ENCODE measurements at places on chromosomes 7 and 10. TPM values are rescaled to one million over a fixed set of nuclear protein-coding genes. Genes with fewer than 3 reads are reported as not detected.

GRCh38 chr7:1900847-1901246, 230.8 kb downstream of the ELFN1 start:
- peak; percentile 20 for DNase-seq

- no peak for DNase-seq
Observed at GRCh38 chr10:124689911-124690498, 54.2 kb downstream of the FAM53B start.

DNA sequence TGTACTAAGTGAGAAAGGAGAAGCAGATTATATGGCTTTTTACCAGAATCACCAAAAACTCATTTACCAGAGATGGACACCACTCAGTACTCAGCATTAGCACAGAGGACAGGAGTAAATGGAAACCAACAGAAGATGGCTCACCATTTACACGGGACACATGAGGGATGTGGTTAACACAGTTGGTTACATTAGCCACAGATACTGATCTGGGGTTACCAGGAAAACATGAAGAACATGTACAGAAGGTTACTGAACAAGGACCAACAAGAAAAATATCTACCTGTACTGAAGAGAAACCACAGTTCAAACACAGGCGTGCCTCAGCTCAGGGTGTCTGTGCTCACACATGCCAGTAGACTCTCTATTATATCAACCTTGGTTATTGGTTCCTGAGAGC, 1285.8 kb upstream of the SORCS1 start:
- DNase-seq: no peak

- DNase-seq: no peak
Observed at GRCh38 chr10:98394851-98395440, 20.0 kb downstream of the PYROXD2 start.

DNA sequence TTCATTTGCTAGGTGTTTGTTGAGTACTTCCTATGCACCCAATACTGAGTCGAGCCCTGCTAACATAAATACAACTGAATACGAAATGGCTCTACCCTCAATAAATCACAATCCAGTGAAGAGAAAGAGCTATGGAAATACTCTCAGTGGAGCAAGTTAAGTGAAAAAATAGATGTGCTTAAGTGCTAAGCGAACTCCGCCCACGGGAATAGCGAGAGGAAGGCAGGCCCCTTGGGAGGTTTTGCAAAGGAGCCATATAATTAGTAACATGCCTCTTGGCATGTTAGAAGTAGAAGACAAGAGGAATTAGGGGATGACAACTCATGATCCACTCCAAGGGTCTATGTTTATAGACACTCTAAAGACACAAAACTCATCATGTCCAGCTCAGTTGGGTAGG, 42.8 kb upstream of the TSPAN33 start:
- DNase-seq: no peak

GRCh38 chr7:128800567-128800966, 8.8 kb downstream of the CCDC136 start:
- DNase-seq: no peak

DNA sequence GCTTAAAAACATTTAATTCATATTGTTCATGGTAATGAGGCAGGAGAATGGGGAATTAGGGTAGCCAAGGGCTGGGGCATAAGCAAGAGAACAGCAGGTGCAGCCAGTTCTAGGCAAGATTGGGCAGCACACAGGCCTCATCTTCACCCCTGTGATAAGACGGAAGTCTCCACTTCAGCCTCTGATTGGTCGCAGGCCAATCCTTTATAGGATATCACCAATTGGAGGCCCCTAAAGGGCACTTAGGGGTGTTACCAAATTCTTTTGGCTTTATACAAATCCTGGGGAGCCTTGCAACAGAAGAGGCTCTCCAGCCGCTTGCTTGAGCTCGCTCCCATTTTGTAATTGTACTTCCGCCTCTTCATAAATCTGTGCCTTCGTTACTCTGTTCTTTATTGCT, 231.1 kb downstream of the REEP3 start:
- no peak for DNase-seq

DNA sequence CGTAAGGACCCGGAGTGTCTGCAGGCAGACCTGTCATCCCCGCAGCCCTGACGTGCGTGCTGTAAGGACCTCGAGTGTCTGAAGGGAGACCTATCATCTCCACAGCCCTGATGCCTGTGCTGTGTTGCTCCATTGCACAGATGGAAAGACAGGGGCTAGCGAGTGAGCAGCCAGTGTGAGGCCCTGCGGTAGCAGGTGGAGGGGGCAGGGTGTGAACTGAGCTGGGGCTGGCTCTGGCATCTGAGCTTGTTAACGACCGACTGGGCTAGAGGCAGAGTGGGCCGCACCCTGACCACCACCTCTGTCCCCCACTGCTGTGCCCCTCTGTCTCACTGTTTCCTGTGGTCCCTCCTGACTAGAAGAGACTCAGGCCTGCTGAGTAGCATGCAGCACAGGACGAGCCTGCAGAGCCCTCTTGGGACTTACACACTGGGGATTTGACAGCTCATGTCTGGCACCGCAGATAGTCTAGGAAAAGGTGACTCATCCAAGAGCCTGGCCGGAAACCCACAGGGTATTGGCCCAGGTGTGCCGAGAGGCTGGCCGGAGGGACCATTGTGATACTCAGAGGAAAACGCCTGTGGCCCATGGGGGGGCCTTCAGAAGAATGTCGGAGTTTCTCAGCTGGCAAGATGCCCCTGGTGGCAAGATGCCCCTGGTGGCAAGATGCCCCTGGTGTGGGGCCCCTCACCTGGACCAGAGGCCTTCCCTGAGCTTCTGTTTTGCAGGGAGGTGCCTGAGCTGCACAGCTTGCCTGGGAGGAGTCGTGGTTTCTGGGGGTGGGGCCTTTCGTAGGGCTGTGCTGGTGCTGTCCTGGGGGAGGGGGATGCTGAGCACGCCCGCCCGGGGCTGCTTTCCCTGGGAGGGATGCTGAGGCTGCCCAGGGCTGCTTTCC, 34.3 kb downstream of the INPP5A start:
- DNase-seq: peak; percentile 50

DNA sequence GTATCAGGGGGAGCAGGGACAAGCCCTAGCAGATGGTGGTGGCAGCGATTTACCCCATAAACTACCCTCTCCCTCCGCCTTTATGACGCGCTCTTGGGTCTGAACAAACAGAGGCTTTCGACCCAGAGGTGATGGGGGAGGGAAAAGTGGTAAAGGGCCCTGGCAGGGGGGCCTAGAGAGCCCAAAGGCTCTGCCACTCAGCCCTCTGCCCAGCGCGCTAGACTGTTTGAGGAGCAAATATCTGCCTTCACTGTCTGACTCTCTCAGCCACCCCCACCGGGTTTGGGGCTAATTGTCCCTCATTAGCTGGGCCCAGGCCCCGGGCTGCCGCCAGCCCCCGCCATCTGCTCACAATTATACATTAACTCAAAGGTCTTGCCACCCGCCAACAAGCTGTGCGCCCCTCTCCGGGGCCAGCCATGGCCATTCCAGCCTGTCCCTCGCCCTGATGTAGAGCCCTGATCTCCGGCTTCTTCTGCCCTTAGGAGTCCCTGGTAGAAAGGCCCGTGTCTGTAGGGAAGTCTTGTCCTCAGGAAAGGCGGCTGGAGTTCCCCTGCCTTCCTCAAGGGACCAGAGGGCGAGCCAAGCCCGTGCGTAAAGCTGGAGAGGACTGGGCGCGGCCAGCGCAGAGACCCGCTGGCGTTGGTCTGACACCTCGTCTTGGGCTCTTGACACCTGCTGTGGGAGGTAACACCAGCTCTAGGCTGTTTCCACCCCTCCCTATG, 1.9 kb upstream of the PAX4 start:
- no peak for DNase-seq

DNA sequence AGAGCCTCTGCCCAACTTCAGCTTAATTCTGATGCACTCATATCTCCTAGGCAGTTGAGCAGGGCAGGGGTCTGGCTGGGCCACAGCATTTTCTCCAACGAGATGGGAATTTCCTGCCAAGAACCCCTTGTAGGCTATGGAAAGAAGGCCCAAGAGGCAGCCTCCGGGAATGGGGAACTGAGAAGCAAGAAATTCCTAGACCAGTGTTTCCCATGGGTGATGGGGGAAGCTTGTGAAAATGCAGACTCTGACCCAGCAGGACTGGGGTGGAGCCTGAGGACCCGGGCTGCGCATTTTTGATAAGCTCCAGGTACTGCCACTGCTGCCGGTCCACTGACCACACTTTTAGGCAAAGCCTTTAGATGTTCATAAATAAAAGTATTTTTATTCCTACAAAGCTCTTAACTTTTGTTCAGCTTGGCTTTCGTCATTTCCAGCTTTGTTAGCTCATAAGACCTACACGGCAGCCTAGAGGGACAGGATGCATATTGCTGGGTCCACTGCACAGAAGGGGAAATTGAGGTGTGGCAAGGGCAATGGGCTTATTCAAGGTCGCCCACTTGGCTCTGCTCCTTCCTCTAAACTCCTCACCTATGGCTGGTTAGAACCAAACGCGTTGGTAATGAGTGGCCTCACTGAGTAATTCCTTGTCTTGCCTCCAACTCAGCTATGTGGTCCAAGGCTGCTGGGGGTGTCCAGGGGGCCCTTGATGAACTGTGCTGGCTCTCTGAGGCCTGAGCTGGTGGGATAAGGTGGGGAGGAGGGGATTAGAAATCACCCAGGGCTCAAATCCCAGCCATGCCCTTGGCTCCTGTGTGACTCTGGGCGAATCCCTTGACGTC, 29.5 kb downstream of the ZCCHC24 start:
- DNase-seq: peak; percentile 22

DNA sequence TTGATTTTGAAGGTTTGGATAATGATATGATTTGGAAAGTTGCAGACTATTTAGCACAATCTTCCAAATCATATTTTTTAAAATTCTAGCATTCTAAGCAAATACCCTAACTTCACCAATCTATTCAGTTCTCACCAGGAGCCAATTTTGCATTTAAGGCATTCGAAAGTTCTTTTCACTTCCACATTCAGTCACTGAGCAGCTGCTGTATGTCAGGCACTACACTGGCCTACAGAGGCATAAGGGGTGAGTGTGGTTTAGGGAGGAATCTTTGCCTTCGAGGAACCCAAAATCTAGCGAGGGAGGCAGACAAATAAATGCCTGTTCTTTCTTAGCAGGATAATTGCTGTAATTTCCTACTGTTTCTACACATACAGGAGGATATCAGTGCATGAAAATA, 10.7 kb upstream of the UCN3 start:
- DNase-seq: no peak

GRCh38 chr7:117143580-117143979, 179.3 kb downstream of the WNT2 start:
- DNase-seq: no peak

- no peak for DNase-seq
Observed at GRCh38 chr10:22649390-22649841, 65.0 kb downstream of the PIP4K2A start.

DNA sequence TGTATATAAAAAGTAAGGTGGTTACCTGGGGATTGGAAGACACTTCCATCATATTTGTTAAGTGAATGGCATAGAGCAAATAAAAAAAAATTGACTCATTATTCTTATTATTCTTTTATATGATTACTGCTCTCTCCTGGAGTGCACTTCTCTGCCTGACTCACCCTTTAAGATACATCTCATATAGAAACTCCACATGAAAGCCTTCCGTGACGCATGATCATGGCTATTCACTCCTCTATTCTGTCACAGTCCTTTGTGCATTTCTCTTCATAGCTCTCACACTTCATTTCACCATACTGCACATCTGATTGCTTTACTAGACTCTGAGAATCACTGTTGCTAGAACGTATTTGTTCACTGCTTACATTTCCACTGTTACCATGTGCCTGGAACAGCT, 597.3 kb downstream of the CNTNAP2 start:
- no peak for DNase-seq

DNA sequence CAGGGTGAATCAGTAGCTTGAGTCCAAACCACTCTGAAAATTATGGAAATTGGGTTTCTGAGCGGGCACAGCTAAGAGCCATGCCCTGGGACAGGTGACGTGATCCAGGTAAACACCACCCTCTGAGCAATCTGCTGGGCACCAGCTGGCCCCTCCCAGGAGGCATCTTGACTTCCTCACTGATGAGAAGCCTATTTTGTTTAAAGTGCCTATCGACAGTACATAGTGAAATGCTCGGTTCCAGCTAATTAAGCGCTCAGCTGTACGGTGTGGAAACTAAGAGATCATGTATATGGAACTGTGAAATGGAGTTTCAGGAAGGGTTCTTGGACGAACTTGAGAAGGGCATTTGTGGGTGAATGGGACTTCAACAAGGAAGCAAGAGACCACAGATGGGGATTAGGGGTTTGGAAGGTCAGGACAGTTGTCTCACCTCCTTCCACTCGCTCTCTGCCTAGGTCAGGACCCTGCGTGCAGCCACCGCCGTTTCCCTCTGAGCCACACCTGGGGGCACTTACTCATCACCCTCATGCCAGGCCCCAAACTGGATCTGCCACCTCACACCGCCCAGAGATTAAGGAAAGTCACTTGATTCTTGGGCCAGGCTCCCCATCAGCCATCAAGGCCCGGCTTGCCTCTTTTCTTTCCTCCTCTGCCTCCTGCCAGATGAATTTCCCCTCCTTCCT, 3.2 kb downstream of the ITPRIP start:
- no peak for DNase-seq

- DNase-seq: no peak
Observed at GRCh38 chr10:28807760-28808613, 130.7 kb downstream of the BAMBI start.

GRCh38 chr7:81029511-81029910, 110.7 kb upstream of the SEMA3C start:
- DNase-seq: no peak

GRCh38 chr10:123425680-123426079, 240.5 kb upstream of the GPR26 start:
- DNase-seq: no peak

- DNase-seq: no peak
Observed at GRCh38 chr7:101818287-101819071, 1.1 kb downstream of the CUX1 start.

- DNase-seq: peak; percentile 57
Observed at GRCh38 chr10:123614888-123615287, 51.3 kb upstream of the GPR26 start.

GRCh38 chr10:117457932-117458331, 82.7 kb upstream of the PDZD8 start:
- no peak for DNase-seq

IDI2 gene
- 0.16 TPM for total RNA-seq

ZNF485 gene
- 1.4 TPM for total RNA-seq

CPA4 gene
- not detected for total RNA-seq

AUTS2 gene
- total RNA-seq: 5.2 TPM

GRID2IP gene
- total RNA-seq: not detected

FAM221A gene
- 2.3 TPM for total RNA-seq

HTR5A gene
- total RNA-seq: not detected

MAGI2 gene
- total RNA-seq: 3.9 TPM

VWA2 gene
- total RNA-seq: 0.08 TPM

VAX1 gene
- total RNA-seq: not detected

Measured in Right ventricle myocardium superior (tissue), 1 donor.